Endothelial cell (in vitro differentiated cells): ENCODE measurements at places on chromosomes 16 and 17.

DNA sequence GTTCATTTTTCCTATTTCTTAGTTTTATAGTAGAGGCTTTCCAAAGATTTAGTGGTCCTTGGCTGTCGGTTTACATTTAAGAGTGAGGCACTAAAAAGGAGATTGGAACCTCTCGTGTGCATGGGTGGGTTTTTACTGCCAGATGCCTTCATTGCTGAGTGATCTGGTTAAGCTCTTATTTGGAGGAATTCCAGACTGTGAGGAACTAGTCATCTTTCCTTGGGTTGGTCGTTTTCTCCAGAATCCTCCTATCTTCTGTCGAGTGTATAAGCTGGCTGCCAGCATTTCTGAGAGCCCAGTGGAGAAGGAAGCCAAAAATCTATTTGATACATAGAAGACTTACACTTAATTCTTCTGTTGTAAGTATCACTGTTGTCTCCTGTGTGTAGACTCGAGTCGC, 22.6 kb downstream of the IST1 start:
- no peak for DNase-seq

GRCh38 chr16:65933703-65934102, 432.8 kb upstream of the CDH5 start:
- DNase-seq: no peak

- DNase-seq: peak; percentile 63
Measured at GRCh38 chr17:36602924-36603384, 1.6 kb downstream of the MRM1 start.

DNA sequence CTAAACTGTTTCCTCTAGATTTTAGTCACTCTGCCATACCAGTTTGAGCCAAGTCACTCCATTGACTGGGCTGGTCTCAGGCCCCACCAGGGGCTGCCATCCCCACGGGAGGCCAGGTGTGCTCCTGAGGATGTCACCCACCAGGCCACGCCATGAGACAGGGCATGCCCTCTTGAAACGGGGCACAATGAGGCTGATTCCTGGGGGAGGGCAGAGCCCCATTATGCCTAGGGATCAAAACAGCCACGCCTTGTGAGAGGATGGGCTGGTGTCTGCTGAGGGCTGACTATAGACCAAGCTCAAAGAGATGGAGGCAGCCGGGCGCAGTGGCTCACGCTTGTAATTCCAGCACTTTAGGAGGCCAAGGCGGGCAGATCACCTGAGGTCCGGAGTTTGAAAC, 21.5 kb downstream of the GINS2 start:
- no peak for DNase-seq

- peak; percentile 49 for DNase-seq
Measured at GRCh38 chr17:65559804-65560627, 1.4 kb downstream of the AXIN2 start.

GRCh38 chr16:86319585-86320236, 190.6 kb upstream of the FOXF1 start:
- DNase-seq: no peak

- no peak for DNase-seq
Measured at GRCh38 chr16:82641336-82641984, 14.7 kb downstream of the CDH13 start.

DNA sequence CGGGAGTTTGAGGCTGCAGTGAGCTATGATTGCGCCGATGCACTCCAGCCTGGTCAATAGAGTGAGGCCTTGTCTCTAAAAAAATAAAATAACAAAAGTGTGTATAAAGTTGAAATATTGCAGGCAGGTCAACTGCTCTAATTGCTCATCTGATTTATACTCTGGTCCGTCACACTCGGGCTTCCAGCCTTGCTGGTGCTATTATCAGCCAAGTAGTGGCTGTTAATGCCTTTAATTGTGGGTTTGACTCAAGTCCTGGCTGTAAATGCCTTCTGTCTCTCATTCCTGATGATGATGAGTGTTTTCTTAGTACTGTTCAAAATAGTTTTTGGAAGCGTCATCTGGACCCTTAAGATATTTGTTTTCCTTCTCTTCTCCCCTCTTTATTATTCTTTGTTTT, 18.4 kb downstream of the SYT17 start:
- no peak for DNase-seq

- no peak for DNase-seq
Measured at GRCh38 chr16:16122264-16122663, 101.0 kb downstream of the ABCC6 start.

- peak; percentile 46 for DNase-seq
Measured at GRCh38 chr17:1493291-1493980, 950 bp upstream of the MYO1C start.

DNA sequence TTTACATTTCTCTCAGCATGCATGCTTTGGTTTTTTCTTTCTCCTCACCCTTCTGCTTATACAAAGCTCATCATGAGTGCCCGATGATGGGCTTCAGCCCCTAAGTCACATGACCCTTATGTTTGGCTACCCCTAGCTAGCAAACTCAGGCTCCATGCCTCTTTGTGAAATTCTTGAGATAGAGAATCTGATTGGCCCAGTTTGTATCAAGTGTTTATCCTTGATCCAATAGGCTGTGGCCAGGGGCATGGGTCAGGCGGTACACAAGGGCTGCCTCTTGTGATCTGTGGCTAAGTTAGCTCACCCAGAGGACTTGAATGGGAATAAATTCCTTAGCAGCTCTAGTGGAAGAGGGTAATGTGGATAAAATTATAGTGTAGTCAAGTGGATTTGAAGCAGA, 11.5 kb upstream of the TOX3 start:
- DNase-seq: no peak

DNA sequence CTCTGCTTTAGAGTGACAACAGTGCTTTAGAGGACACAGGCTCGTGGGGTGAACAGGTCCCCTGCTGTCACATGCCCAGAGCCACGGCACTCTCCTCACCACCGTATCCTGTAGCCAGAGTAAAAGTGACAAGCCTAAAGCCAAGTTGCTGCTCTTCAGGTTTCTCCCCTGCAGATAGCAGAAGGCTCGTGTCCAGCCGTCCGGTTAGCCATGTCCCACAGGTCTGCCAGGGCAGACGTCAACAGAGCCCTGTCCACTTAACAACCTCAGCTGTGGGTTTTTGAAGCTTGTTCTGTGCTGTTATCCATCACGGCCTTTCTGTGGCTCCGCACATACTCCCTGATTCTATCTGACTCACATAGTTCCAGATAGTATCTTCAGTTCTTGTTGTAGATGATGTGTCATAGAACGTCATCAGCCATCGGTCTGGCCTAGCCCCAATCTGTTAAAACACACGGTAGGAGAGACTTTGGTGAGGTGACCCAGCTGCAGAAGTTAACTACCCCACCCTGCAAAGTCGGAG, 100.7 kb downstream of the SOCS1 start:
- DNase-seq: no peak

GRCh38 chr16:22928882-22929435, 115.0 kb downstream of the HS3ST2 start:
- no peak for DNase-seq

GRCh38 chr17:79018370-79018695, 5.6 kb upstream of the C1QTNF1 start:
- no peak for DNase-seq

DNA sequence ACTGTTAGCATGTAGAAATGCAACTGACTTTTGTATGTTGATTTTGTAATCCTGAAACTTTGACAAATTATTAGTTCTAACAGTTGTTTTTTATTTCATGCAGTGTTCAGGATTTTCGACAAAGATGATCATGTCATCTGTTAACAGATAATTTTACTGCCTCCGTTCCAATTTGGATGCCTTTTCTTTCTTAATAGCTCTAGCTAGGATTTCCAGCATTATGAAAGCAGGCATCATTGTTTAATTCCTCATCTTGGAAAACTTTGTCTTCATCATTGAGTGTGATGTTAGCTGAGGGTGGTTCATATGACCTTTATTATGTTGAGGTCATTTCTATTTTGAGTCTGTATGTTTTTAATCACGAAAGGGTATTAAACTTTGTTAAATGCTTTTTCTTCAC, 31.9 kb downstream of the RMI2 start:
- DNase-seq: no peak

GRCh38 chr17:30309591-30309990, 17.8 kb upstream of the BLMH start:
- DNase-seq: no peak

DNA sequence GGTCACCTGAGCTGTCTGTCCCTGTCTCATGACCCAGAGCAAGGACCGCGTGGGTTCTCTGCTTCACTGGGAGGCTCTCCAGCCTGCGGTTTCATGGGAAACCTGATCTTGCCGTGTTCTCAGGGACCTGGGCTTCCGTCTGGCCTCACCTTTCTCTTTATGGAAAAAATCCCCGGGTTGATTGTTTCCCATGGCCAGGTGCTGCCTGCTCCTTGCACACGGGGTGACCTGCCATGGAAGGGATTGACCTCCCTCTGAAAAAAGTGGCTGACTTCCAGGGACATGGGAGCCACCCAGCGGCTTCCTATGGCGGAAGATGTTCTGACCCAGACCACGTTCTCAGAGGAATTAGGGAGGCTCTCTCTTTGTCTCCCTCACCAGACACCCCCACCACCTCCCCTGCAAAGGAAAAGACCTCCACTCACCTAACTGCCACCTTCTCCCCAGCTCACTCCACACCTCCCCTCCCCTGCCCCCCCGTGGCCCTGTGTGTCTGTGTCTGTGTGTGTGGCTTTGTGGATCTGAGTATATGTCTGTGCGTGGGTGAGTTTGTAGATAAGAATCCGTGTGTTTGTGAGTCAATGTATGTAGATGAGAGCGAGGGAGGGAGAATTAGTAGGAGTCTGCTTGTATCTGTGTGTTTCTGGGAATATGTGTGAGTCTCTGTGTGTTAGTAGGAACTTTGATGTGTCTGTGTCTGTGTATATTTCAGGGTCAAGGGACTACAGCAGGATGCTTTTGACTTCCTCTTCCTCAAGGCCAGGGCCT, 154.6 kb downstream of the NTN1 start:
- DNase-seq: no peak

- DNase-seq: no peak
Measured at GRCh38 chr16:54482892-54483574, 196.4 kb upstream of the IRX3 start.

GRCh38 chr16:87702325-87702811, 63.4 kb downstream of the KLHDC4 start:
- DNase-seq: peak; percentile 73

DNA sequence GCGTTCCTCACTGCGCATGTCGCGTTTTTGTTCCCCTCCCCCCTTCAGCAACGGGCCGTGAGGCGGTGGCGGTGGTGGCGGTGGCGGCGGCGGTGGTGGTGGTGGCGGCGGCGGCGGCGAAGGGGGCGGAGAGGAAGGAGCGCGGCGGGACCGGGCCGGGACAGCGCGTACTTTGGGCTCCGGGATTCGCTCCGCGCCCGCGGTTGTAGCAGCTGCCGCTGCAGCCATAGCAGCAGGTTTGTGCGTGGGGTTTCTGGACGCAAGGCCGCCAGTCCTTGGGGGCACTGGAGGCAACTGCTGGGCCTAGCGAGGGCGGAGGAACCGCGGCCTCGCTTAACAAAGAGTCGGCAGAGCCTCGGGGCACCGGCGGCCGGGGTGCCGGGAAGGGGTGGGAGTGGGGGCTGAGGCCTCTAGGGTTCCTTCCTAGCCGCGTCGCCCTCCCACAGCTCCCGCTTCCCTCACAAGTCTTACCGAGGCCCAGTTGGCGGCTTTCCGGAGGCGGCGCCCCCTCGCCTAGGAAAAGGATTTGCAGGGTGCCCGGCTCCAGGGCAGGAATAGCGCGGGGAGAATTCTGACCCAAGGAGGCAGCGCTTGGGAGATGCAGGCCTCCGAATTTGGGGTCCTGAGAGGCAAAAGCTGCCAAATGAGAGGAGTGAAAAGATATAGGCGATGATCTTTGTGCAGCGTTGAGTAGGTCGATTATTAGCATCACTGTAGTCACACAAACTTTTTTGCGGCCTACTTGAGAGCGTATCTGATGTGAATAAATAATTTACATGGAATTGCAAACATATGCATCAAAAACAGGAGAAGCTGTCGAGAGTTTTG, at the start of gene DDX42:
Gene DDX42, plus strand, starts transcription at position 30 of the 828 bp plus-strand sequence. CDS start 12,880 bp downstream, outside the sequence.
- DNase-seq: peak; percentile 86

DNA sequence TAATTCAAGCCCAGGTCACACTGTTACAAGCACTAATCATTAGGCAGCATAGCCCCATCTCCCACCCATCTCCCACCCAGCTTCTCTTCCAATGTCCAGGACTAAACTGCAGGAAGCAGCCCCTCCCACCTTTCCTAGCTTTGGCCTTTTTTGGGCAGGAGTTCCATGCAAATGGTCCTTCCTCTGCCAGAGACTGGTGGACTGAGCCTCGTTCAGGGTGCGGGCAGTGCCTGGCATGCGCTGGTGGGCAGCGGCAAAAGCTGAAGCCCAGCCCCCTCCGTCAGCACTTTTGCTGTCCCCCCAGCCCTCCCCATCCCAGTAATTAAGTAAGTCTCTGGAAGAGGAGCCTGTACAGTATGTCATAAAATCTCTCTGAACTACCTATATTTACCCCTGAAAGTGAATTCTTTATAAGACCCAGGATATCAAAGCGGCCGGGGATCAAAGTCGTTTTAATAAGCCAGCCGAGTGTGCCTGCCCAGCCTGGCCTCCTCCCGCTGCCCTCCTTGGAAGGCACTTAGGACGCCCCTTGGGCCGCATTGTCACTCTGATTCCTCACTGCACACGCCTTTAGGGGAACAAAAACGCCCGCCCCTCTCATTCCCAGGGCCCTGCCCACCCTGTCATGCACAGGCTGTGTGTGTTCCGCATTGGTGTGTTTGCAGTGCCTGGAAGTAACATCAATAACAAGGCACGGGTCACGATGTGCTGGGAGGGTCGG, 109.9 kb downstream of the IRX5 start:
- DNase-seq: no peak

GRCh38 chr16:4339909-4340308, 11.2 kb downstream of the PAM16 start:
- DNase-seq: no peak

GRCh38 chr16:67537270-67537635, 8.6 kb downstream of the RIPOR1 start:
- DNase-seq: peak; percentile 84

DNA sequence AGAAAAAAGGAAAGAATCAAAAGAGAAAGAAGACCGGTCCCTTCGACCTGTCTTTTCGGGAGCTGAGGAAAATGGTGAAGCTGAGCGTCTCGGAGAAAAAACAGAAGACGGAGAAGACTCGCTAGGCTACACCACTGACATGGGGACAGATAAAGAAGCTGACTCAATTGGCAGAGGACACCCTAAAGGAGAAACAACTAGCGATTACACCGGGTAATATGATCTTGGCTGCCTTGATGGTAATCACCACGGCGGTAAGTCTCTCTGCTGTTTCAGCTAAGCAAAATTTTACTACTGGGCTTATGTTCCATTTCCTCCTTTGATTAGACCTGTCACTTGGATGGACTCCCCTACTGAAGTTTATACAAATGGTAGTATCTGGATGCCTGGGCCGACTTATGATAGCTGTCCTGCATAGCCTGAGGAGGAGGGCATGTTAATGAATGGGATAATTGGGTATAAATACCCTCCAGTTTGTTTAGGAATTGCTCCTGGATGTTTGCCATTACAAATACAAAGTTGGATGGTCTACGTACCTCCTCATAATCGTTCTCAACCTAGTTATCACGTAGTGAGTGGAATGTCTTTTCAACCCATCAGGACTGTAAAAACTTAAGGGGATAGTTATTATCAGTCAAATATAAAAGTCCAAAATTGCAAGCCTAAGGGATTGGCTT, 24.1 kb downstream of the ALOX15B start:
- no peak for DNase-seq
